Stimulated activated CD4-positive, alpha-beta T cell treated with anti-CD3 and anti-CD28 coated beads, Interleukin-4, amount 100 ng/mL, for 48 hours (primary cell): ENCODE measurements at places on chromosomes 4 and X.

GRCh38 chrX:15812192-15812938, 22.1 kb downstream of the ZRSR2 start:
- no peak for DNase-seq

- DNase-seq = no peak
Measured at GRCh38 chrX:28022371-28022770, 41.1 kb upstream of the DCAF8L1 start.

DNA sequence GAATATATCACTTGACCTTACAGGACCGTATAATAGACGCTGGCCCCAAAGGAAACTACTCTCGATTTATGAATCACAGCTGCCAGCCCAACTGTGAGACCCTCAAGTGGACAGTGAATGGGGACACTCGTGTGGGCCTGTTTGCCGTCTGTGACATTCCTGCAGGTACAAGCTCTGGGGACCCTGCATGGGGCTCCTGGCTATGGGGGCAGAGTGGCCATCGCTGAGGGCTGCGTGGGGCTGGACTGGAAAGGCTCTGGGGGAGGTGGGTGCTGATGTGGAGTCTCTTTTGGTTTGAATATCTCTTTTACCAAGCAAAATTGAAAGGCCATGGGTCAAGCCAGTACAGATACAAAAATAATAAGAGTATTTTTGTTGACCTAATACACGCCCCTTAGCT, 33.9 kb downstream of the NELFA start:
- DNase-seq = no peak

- no peak for DNase-seq
Measured at GRCh38 chr4:8916906-8917305, 45.3 kb upstream of the HMX1 start.
